ENCODE measurements at places on chromosomes 13 and 19.

DNA sequence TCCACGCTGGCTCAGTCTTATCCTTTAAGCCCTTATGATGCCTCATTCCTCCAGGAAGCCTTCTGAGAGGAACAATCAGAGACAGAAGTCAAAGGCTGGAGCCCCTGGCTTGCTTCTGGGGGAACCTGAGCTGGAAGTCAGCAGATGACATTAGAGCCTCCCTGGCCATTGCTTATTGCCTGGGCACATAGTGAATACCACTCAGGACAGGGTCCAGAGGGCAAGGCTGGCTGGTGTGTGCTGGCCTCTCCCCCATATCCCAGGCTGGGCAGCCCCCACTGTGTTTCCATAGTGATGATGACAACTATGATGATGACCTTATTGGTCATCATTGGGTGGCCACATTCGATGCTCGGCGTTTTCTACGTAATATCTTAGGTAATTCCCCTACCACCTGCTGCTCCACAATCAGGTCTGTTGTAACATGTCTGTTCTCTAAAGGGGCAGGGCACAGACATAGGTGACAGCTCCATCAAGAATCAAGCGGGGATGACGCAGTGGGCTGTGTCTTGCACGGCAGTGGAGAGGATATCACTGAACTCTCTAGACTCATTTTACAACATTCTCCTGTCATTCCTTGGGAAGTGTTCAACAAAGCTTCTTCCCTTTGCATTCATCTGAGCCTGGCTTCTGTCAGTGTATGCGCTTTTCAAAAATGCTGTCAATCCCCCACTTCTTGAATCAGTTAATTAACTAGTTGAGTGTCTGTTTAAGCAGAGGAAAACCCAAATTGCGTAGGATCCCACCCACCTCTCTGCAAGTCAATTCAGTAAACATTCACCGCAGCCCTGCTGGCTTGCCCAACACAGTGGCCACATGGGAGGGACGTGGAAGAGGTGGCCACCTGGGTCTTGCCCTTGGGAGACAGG, 89.4 kb upstream of the TSHZ3 start:
- no peak for DNase-seq

GRCh38 chr13:41216160-41216559, 21.8 kb upstream of the KBTBD7 start:
- DNase-seq: no peak

DNA sequence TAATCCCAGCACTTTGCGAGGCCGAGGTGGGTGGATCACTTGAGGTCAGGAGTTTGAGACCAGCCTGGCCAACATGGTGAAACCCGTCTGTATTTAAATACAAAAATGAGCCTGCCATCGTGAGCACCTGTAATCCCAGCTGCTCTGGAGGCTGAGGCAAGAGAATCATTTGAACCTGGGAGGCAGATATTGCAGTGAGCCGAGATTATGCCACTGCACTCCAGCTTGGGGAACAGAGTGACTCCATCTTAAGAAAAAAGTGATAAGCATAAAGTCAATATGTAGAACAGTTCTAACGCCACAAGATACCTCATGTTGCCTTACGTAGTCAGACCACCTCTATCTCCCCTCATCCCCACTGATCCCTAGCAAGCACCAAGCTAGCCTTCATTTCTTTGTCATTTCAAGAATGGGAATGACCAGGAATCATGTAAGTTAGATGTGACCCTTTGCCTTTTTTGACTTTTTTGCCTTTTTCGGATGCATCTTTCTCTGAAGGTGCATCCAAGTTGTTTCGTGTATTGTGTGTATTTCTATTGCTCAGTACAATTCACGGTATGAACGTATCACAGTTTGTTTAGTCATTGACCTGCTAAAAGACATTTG, 6.4 kb downstream of the RPL21 start:
- no peak for DNase-seq

- DNase-seq: no peak
These were observed 731.3 kb downstream of the UQCRFS1 start for GRCh38 chr19:28481674-28482073.
